Kidney epithelial cell (primary cell): ENCODE measurements at places on chromosomes 6 and 20. TPM values are rescaled to one million over a fixed set of nuclear protein-coding genes. Genes with fewer than 3 reads are reported as not detected.

DNA sequence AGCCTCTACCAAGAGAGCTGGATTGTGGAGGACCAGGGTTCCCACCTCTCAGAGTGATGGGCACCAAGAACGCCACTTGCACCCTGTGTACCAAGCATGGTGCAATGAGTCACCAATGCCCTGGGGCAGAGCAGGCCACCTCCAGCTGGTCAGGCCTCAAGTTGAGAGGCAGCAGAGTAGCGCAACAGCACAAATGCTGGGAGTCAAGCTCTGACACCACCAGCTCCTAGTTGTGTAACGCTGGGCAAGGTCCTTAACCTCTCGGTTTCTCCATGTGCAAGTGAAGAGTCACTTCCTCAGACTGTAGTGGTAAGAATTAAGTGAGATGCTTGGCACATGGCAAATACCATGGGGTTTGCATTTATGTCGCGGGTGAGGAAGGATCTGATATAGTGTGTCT is 25.6 kb downstream of the GFOD1 start:
- no peak for DNase-seq

DNA sequence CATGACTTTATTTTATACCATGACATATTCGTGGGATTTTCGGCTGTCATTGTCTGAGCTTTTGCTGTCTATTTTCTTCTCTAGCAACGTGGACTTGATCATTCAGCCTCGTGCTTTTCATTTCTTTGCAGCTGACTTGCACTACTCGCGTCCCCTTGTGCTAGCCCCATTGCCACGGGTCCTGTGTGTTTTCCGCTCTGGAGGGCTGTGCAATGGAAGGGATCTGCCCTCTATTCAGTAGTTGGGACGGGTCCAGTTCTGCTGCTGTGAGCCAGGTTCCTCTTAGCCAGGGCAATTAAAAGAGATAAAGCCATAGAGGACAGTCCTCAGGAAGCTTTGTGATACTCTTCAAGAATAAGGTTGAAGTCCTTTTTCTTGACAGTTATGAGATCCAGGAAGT is 17.6 kb downstream of the NEDD9 start:
- DNase-seq = no peak

The CDSN gene
- total RNA-seq = not detected in 2 replicates

The PGC gene
- not detected in 2 replicates for total RNA-seq

The DUSP15 gene
- 4.1 and 4.5 TPM in 2 replicates for total RNA-seq

DNA sequence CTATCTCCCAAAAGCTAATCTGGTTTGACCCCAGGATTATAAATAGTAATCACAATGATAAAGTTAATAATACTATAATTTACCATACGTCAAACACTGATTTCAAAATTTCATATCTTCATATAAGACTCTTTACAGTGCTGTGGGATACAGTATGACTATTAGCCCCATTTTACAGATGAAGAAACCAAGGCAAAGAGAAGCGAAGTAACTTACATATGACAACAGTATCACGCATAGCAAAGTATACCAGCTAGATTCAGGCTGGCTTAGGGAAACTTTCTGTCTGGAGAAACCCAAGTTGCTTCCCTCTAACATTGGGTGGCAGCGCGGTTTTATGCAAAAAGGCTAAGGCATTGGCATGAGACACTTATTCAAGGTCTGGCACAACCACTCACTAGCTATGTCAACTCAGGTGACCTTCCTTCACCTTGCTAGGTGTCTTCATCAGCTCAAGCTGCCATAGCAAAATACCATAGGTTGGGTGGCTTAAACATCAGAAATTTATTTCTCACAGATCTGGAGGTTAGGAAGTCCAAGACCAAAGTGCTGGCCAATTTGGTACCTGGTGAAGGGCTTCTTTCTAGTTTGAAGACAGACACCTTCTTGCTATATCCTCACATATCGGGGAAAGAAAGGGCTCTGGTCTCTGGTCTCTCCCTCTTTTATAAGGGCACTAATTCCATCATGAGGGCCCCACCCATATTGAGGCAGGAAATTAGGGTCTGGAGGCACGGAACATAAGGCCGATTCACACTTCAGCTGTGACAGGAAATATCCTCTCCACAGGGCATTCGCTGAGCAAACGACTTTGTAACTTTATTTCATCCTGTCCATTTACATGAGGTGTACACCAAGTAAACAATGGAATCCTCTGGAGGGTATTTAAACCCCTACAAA is 22.4 kb upstream of the UTRN start:
- DNase-seq = no peak

DNA sequence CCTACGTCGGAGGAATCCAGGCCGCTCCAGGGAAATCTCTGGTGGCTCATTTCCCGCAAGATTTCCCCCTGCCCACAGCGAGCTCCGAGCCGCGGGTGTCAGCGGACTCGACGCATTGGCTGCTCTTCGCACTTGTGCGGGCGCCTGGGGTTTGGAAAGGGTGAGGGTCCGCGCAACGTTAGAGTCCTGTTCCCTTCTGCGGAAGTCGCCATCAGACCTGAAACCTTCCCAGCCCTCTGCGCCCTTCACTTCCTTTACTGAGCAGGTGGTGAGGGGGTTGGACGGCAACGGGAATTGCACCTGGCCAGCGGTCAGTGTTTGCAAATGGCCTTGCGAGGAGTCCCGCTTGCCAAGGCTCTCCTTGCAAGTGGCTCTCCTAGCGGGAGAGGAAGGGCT is 8.4 kb downstream of the PAX1 start:
- DNase-seq = no peak

DNA sequence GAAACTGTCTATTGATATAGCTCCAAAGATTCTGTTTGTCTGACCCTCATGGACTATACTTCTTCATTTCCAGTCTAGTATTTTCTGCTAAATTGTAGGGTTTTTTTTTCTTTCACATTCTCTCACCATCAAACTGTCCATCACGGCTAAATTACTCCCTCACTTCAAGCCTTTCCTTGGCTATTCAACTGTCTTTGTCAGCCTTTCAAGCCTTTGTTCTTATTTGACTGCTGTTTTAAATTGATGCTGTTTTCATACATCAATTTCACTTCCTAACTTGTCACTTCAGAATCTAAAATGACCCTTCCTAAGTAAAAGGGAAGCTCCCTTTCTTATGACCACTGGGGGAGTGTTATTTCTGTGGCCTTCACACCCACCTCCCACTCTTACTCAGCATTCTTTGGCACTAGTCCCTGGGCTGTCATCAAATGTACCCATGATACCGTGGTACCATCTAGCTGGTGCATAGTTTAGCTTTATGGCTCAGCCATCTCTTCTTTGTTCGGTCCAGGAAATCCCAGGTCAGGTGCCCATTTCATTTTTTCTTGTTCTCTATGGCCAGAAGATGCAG is 8.6 kb downstream of the GJA1 start:
- DNase-seq = no peak

GRCh38 chr6:138806889-138807288 is 11.0 kb downstream of the ECT2L start:
- no peak for DNase-seq

DNA sequence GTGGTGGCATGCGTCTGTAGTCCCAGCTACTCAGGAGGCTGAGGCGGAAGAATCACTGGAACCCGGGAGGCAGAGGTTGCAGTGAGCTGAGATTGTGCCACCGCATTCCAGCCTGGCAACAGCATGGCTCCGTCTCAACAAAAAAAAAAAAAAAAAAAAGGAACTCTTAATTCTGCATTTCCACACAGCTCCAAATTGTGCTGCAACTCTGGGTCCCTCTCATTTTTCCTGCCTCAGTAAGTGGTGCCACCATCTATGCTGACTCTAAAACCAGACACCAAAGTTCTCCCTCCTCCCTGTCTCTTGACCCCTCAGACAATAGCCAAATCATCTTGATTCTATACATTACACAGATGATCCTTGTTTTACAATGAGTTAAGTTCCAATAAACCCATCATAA is 133.9 kb downstream of the BTBD9 start:
- DNase-seq = no peak

- DNase-seq = no peak
Observed at GRCh38 chr6:134909701-134910592, 40.0 kb downstream of the ALDH8A1 start.

The PPP1R14C gene
- total RNA-seq = 37.0 and 45.5 TPM in 2 replicates

DNA sequence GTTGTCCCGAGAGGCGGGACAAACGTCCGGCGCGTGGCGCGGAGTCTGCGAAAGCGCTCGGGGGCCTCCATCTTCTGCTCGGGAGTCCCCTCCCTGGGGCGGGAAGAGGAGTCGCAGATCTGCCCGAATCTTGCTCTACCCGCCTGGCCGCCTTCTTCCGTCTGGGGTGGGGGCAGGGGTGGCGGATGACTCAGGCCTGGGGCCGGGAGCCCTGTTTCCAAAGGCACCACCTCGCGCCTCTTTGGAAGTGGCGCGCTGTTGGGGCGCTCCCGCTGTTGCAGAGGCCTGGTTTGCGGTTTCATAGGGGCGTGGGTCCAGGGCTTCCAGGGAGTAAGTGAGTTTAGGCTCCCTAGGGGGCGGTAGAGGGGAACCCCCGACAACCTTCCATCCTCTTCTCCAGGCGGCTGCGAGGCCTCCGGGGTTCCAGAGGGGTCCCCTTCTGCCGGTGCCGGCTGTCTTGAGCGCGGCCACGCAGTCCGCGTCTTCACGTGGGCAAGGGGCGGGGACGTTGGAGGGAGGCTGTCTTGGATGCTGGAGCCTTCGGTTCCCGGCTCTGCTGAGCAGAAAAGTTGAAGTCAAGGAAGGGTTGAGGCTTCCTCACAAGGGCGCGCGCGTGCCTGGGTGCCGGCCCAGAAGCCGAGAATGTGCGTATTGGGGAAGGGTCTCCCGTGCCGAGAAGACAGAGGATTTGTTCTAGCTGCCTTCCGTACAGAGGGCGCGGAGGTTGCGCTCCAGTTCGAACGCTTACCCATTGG is 2.6 kb upstream of the TFAP2C start:
- DNase-seq = no peak

DNA sequence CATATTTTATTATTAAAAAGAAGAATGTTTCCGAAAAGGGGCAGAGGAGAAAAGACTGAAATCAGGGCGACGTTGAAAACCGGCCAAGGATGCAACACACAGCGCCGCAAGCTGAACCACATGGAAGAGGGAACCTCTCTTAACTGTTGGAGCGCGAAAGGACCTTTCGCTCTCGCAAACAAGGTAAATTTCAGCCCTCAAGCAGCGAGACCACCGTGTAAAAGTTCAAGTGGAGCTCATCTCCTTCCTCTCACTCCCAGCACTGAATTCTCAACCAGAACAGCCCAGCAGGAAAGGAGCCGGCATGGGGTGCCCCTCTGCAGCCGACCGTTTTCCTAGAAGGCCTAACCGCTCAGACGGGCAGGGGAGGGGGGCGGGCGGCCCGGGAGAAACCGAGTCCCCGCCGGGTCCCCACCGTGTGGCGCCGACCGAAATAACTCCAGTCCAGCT is 621 bp downstream of the GPR63 start:
- no peak for DNase-seq

The ALDH8A1 gene
- 0.46 and 9.3 TPM in 2 replicates for total RNA-seq

GRCh38 chr6:2173203-2173961 is 72.0 kb downstream of the GMDS start:
- DNase-seq = no peak

GRCh38 chr6:117089604-117090003 is 175.8 kb upstream of the VGLL2 start:
- DNase-seq = no peak

GRCh38 chr6:149323925-149324324 is 6.4 kb downstream of the TAB2 start:
- DNase-seq = no peak

- peak; percentile 82 for DNase-seq
Observed at GRCh38 chr6:158042245-158042798, 60.7 kb downstream of the SYNJ2 start.

- DNase-seq = no peak
Observed at GRCh38 chr20:31910071-31910803, 39.8 kb downstream of the TTLL9 start.

DNA sequence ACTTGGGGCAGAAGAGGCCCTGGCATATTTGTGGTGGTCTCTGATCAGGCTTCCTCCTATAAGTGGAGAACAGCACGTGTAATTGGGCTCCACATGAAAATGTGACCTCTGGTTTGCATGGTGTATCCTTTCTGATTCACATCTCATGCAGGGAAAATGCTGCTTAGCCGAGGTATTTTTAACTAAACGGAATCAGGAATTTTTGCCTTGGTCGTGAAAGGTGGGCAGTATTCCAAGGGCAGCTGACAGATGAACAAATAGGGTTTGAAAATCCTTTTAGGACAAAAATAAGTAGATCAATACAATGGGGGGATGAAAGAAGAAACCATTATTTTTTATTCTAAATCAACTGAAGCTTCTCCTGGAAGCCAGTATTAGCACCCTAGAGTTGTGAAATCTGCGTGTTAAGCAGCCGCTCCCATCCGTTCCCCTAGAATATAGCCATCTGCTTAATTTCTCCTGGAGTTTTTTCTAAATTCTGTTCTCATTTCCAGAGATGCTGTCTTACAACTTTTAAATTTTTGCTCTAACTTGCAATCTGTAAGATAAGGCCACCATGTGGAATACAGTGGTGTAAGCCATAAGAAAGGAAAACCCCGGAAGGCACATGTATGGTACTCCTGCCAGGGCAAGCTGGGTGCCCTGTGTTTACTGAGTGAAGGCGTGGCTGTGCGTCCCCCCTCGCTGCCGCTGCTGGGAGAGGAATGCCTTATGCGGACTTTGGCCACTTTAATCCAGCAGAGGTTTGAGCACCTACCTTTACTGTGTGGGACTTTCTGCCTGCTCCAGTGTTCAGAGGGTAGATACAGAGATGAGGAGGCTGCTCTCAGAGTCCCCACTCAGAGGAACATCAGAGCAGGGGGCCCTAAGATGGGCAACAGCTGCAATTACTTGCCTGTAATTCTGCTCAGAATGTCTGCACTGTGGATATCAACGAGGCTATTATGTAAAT is 52.4 kb downstream of the SYNJ2 start:
- DNase-seq = no peak

The BHLHE23 gene
- total RNA-seq = not detected in 2 replicates

GRCh38 chr6:47483853-47484546 is 6.4 kb downstream of the CD2AP start:
- no peak for DNase-seq

DNA sequence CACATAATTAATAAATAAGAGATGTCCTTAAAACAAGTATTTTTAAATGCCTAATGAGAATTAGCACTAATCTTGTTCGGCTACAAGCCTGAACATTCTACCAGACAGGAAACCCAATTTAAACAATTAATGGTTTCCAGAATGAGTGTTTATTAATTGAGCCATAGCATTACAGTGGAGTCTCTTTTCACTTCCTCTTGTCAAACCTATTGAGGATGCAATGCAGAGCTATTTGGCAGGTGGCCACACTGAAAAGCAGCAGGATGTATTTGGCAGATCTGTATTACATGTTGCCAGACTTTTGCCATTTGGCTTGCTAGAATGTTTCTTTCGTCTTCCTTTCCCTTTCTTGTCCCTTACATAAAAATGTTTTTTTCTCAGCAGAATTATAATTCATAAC is 475.2 kb upstream of the MARCKS start:
- DNase-seq = no peak

The HDGFL1 gene
- not detected in 2 replicates for total RNA-seq

DNA sequence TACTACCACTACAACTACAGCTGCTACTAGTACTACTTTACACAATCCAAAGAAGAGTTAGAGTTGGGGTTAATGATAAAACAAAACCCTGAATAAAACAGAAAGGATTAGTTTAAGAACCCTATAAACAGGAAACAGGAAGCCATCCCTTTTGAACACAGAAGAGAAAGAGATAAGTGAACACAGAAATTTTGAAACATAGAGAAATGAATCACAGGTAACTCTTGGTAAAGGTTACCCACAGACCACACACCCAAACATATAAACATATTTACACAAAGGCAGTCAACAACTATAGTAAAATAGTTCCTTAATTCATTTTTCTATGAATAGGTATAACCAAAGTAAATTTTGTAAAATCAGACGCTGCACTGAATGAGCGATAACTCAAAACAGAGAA is 98.1 kb downstream of the RNGTT start:
- no peak for DNase-seq
